A673 (cell line): ENCODE measurements at places on chromosomes 16 and 17. TPM values are rescaled to one million over a fixed set of nuclear protein-coding genes. Genes with fewer than 3 reads are reported as not detected.

DNA sequence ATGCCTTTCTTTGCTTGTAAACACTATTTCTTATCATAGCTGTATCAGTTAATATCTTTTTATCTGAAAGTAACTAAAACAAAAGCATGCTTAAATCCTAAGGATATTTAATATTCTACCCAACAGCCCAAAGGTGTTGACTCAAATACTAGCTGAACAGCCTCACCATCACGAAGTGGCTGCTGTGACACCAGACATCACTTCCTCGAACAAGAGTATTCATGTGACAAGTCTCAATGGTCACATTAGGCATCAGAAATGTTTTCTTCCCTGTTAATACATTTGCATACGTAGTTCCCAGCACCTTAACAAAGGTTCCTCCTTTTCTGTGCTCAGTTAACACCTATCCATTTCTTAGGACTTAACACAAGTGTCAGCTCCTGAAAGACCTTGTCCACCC is 193.8 kb upstream of the DYNLRB2 start:
- H3K36me3 ChIP-seq = no peaks in the 10 kb centered on the region
- no peak for DNase-seq
- H3K4me3 ChIP-seq = no peak overlapping the region
- no peaks in the 10 kb centered on the region for H3K4me1 ChIP-seq
- no peaks in the 10 kb centered on the region for H3K27me3 ChIP-seq

- no peaks in the 10 kb centered on the region for H3K27me3 ChIP-seq
- no peak overlapping the region for H3K27ac ChIP-seq
- DNase-seq = peak; percentile 34
Observed at GRCh38 chr17:49703557-49704277, 4.0 kb downstream of the SLC35B1 start.

- DNase-seq = no peak
- H3K27me3 ChIP-seq = peaks cover 24% of the 10 kb centered on the region
- H3K4me3 ChIP-seq = no peak overlapping the region
- no peaks in the 10 kb centered on the region for H3K4me1 ChIP-seq
- no peaks in the 10 kb centered on the region for H3K36me3 ChIP-seq
Observed at GRCh38 chr16:79320956-79321355, 279.6 kb downstream of the MAF start.

DNA sequence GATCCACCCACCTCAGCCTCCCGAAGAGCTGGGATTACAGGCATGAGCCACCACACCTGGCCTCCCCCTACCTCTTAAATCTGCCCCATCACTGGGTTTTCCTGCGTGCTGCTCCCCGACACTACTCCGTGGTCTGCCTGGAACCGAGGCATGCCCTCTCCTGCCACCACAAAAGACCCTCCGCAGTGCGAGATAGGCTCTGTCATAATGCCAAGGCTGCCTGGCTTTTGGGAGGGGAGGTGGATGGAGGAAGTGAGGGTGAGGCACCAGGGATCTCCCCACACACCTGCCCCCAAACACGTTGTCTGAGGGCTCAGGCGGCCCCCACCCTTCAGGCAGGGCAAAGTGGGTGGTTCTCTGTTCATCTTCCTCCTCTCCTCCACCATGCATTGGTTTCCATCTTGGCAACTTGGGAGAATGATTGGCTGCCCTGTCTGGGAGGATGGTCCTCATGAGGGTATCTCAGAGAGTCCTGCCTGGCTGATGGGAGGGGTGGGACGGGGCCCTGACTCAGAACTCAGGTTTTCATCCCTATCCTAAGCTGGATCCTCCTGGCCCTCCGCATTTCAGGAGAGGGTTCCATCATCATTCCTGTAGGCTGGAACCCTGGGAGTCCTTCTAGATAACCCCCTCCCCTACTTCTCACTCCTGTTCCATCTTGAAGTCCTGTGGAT is 23.2 kb downstream of the IGFBP4 start:
- H3K4me1 ChIP-seq = no peaks in the 10 kb centered on the region
- H3K36me3 ChIP-seq = no peaks in the 10 kb centered on the region
- H3K4me3 ChIP-seq = no peak overlapping the region
- DNase-seq = no peak
- H3K27ac ChIP-seq = no peak overlapping the region

DNA sequence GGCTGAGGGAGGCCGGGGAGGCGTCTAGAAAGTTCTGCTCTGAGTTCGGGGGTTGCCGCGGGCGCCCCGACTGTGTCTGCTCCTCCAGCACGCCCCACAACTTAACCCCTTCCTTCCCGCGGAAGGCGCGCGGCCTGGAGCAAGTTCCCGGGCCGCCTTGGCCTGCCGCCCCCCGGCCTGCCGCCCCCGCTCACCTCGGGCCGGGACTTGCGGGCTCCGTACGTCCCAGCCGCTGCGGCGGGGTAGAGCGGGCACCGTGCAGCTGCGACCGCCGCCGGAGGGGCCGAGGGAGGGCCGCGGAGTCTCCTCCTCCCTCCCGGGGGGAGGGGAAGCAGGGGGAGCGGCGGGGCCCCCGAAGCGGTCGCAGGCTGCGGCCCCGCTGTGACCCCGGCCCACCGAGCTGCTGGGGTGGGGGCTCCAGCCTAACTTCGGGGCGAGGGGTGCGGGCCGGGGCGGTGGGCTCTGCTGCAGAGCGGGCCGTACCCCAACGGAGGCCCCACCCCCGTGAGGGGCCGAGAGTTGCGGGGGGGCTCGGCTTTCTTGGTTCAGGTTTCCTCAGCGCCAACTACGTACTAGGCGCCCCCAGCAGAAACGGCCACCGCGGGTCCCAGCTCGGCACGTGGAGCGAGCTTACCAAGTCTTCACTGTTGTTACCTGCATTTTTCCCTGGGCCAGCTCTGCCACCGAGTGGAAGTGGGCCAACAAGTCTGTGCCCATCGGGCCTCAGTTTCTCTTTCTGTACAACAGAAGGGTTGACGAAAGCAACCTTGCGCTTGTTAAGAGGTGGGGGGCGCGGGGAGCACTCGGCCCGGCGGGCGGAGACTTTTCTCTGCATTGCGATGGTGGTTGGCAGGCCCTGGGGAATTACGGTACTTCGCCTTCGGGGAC is at the start of gene CCDC102A:
Gene CCDC102A, minus strand, starts transcription at position 266 of the 888 bp plus-strand sequence. CDS start 7,394 bp downstream, outside the sequence.
- H3K27ac ChIP-seq = peak within 1 kb of the TSS; percentile 92
- DNase-seq = peak; percentile 62
- no peaks in the 10 kb centered on the region for H3K36me3 ChIP-seq

Gene TPSB2
- total RNA-seq = 9.6 and 16.7 TPM in 2 replicates

Gene TP53TG3C
- total RNA-seq = not detected in 2 replicates

GRCh38 chr17:8121681-8122421 is 2.1 kb downstream of the HES7 start:
- H3K27ac ChIP-seq = no peak overlapping the region
- H3K4me1 ChIP-seq = peaks cover 6% of the 10 kb centered on the region

GRCh38 chr17:6487251-6488007 is 43.2 kb downstream of the PIMREG start:
- H3K27ac ChIP-seq = no peak overlapping the region
- peaks cover 24% of the 10 kb centered on the region for H3K4me1 ChIP-seq
- H3K27me3 ChIP-seq = no peaks in the 10 kb centered on the region

Gene CHST4
- total RNA-seq = not detected in 2 replicates

DNA sequence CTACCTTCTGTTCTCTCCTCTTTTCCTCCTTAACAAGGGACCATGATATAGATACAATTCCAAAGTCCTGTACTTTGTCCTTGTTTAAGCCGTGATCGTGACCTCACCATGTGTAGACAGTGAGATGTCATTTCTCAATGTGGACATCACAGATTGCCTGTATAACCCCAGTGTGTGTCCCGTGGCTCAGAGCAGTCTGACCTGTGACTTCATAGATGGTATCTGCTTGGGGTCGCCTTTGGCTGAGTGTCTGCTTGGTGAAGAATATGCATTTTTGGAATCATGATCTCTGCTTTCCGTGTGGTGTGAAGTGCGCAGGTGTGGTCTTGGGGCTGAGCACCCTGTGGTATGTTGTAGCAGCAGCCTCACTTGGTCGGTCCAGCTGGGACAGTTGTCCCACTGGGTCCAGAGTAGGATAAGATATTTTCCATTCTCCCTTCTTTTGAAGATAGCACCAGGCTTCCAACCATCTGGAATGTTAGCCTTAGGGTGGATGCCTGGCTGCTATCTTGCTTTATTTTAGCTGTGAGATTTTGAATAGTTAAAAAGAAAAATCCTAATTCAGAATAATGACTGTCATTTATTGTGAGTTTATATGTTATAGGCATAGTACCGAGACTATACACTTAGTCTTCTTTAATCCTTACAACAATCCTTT is 13.4 kb downstream of the MSI2 start:
- no peak overlapping the region for H3K4me3 ChIP-seq
- no peaks in the 10 kb centered on the region for H3K4me1 ChIP-seq
- no peaks in the 10 kb centered on the region for H3K27me3 ChIP-seq
- no peak overlapping the region for H3K27ac ChIP-seq
- H3K36me3 ChIP-seq = peaks cover 11% of the 10 kb centered on the region

GRCh38 chr17:44555099-44555498 is 2.2 kb upstream of the FZD2 start:
- H3K4me3 ChIP-seq = no peak overlapping the region
- H3K4me1 ChIP-seq = peaks cover 11% of the 10 kb centered on the region
- no peak overlapping the region for H3K27ac ChIP-seq
- H3K27me3 ChIP-seq = no peaks in the 10 kb centered on the region
